ENCODE measurements at places on chromosomes 13 and 19.

GRCh38 chr19:17855280-17856152 is 4.2 kb upstream of the RPL18A start:
- DNase-seq = peak; percentile 93

- DNase-seq = peak; percentile 89
Measured at GRCh38 chr19:41353466-41354342, at the start of gene TGFB1. TGFB1 (minus strand) TSS chr19:41353922; CDS start chr19:41353044, 878 bp downstream.

DNA sequence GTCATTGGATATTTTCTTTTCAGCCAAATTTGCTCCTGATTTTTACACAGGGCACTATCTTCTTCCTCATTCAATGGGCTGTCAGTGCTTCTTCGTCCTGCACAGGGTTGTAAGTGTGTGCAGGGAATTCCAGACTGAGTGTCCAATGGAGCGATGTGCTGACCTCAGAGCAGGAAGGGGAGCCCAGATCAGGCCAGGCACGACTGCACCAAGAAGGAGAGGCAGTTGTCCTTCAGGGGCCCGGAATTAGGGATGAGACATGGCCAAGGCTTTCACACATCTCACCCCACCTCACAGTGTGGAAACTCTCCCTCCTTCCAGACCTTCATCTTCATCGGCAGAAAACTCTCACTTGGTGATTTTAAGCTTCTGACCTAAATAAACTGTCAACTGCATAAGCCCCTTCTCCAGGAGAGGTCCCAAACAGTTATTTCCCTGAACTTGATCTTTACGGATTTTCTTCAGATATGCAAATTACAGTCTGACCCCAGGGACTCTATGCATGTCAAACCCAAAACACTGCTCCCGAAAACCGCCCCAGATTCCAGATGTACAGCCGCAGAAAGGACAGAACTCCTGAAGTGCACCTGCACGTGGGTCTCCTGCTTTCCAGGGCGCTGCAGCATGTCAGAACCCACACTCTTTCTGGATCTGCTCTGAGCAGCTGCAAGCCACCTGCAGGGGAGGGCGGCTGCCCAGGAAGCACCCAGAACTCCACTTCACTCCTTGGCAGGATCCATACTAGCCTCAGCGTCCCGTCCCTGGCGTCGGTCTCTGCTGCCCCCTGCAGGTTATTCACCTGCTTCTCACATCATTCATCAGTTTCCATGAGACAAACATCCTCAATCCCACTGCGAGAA is 625 bp upstream of the ZNF20 start:
- DNase-seq = peak; percentile 92

DNA sequence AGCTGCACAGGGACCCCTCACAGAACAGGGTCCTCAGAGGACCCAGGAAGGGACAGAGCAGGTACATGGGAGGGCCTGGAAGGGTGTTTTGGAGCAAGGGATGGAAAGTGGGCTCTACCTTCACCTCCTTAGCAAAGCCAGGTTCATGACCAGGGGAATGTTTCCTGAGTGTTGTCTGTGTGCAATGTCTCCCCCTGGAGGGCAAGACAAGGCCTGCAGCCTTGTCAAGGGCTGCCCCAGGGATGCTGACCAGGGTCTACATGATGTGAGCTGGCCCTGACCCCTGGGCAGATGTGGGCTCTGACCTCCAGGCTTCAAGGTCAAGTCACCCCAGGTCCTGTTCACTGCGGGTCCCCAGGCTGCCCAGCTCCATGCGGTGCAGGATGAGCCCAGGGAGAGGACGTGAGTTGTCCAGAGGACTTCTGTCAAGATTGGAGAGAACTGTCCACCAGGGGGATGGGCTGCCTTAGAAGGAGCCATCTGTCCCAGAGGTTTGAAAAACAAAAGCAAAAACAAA is 1.0 kb upstream of the CEACAM1 start:
- DNase-seq = peak; percentile 47

- DNase-seq = no peak
Measured at GRCh38 chr13:99391781-99392469, 84.7 kb upstream of the GPR183 start.

DNA sequence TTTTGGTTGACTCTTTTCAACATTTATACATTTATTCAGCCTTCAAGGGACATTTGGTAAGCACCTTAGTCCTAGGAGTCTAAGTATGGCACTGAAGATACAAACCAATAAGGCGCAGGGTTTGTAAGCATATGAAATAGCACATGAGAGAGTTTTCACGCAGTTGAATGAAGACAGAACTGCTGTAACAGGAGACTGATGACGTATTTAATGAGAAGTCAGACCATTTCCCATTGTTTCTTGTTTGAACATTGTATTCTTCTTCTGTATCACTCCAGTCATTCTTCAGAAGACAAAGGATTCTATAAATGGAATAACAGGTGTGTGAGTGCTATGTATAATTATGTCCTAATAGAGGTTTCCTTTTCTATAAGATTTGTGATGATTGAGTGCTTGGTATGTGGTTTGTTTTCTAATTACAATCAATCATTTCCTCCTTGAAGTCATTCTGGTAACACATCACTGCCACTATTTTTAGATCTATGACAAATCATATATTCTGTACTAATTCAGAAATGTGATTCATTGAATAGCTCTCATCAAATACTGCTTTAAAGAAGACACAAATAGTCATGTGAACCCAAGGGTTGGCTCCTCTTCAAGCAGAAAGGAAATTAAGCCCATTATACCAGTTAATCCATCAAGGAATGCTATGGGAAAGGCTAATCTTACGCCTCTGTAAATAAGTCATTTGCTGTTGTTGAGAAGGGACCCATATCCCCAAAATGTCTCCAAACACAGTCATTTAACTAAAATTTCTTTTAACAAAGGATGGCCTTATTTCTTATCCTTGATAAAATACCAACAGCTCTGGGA is 222.8 kb upstream of the NBEA start:
- DNase-seq = peak; percentile 89

DNA sequence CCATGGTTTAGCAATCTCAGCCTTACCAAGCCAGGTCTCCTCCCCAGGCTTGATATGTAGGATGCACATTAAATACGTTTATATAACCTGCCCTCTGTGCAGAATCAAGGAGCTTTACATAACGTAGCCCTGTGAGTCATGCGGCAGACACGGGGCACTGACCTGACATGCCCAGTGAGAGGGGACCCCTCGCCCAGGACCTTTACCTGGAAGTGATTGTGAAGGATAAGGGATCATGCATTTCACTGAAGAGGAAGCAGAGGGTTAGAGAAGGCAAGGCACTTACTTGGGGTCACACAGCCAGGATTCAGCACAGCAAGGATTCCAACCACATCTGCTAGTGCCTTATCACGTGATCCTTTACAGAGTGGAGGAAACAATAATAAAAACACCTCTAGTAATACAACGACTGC is 18.9 kb upstream of the FOSB start:
- DNase-seq = no peak

- DNase-seq = peak; percentile 90
Measured at GRCh38 chr13:101514695-101515275, 62.3 kb downstream of the ITGBL1 start.

DNA sequence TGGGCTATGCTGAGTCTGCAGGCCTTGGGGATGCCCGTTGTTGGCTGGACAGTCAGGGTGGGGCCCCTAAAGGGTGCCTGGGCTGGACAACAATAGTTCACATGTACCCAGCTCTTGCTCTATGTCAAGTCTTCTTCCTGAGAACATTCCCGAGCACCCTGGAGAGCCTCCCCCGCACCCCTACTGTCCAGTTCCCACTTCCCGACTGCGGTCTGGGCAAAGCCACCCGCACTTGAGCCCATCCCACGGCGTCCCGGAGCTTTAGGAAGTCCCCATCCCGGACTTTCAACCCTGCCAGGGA is 1.1 kb upstream of the MPND start:
- DNase-seq = no peak

DNA sequence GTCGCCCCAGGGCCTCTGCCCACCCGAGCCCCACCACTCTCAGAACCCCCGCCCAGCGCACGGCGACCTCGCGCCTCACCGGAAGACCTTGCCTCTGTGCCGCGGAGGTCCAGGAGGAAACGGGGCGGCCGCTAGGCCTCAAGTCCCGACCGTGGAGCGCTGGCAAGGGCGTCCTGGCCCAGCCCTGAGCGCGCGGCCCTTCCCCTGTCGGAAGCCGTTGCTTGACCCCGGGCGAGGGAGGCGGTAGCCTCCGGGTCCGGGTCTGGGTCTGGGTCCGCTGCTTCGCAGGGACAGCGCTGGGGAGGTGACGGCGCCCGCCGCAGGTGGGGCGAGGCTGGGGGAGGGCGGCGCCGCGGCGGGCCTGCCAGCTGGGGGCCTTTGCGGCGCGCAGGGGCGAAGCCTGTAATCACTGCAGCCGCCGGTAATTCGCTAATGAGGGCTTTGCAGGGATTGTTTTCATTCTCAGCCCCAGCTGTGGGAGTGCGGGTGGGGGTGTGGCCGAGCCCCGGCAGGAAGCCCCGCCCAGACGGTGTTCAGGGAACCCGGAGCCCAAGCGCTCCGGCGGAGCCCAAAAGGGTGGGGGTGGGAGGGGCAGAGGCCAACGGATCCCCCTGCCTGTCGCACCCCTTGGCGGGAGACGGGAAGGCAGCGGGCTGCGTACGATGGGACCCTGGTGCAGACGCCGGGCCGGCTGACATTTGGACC is 8.6 kb downstream of the C19orf25 start:
- peak; percentile 95 for DNase-seq

DNA sequence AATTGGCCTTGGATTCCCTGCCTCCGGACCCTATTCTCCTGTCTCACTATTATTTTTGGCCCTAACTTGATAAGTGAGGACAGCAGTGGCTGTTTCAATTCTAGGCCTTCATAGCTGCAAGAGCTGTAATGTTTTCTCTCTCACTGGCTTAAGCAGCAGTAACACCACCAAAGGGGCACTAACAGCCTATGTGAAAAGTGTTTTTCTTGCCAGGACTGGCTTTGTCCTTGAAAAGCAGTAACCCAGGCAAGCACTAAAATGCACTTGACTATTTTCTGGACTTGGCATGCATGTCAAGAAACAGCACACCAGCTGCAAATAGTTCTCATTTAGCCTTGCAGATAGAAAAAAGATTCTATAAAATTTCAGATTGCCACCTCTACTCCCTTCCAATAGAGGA is 9.3 kb upstream of the FBXL3 start:
- no peak for DNase-seq

DNA sequence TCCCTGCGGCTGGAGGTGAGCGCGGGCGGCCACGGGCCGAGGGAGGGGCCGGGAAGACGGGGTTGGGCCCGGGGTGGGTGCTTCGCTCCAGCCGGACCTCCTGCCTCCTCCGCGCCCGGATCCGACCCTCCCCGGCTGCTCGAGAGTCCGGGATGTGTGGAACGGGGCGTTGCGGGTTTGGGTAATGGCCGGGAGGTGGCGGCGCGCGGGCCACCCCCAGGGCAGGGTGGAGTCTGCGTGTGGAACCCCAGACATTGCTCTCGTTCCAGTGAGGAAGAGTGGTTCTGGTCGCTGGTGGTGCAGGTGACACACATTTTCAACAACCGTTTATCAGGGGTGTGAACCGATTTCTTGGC is 38.8 kb downstream of the ARHGEF7 start:
- peak; percentile 62 for DNase-seq

GRCh38 chr13:75506018-75506417 is 24.0 kb upstream of the TBC1D4 start:
- DNase-seq = no peak

DNA sequence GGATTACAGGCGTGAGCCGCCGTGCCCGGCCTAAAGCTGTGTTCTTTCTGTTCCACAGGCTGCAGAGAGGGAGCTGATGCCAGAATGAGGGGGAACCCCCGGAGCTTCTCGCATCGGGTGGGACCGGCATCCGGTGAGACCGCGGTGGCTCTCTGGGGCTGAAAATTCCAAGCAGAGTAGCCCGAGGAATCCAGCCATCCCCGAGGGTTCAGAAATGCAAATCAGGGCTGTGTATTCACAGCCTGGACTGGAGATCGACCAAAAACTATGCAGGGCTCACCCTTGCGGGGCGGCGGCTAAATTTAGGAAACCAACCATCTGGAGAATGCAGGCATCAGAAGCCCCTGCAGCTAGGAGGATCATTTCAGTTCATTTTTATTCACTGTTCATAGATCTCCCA is 99.2 kb downstream of the GNG7 start:
- DNase-seq = no peak

- no peak for DNase-seq
Measured at GRCh38 chr13:27126859-27127258, 44.8 kb downstream of the USP12 start.

- peak; percentile 42 for DNase-seq
Measured at GRCh38 chr19:10692673-10693264, 8.5 kb upstream of the QTRT1 start.

GRCh38 chr13:26697069-26697955 is 63.3 kb downstream of the GPR12 start:
- DNase-seq = no peak

GRCh38 chr13:21015284-21015683 is 46.1 kb downstream of the LATS2 start:
- DNase-seq = no peak

- DNase-seq = peak; percentile 86
Measured at GRCh38 chr19:31749231-31749630, 400.0 kb upstream of the TSHZ3 start.

- no peak for DNase-seq
Measured at GRCh38 chr19:35789195-35789977, 14.0 kb downstream of the ARHGAP33 start.

GRCh38 chr13:82717249-82717648 is 1165.0 kb downstream of the SLITRK1 start:
- no peak for DNase-seq

DNA sequence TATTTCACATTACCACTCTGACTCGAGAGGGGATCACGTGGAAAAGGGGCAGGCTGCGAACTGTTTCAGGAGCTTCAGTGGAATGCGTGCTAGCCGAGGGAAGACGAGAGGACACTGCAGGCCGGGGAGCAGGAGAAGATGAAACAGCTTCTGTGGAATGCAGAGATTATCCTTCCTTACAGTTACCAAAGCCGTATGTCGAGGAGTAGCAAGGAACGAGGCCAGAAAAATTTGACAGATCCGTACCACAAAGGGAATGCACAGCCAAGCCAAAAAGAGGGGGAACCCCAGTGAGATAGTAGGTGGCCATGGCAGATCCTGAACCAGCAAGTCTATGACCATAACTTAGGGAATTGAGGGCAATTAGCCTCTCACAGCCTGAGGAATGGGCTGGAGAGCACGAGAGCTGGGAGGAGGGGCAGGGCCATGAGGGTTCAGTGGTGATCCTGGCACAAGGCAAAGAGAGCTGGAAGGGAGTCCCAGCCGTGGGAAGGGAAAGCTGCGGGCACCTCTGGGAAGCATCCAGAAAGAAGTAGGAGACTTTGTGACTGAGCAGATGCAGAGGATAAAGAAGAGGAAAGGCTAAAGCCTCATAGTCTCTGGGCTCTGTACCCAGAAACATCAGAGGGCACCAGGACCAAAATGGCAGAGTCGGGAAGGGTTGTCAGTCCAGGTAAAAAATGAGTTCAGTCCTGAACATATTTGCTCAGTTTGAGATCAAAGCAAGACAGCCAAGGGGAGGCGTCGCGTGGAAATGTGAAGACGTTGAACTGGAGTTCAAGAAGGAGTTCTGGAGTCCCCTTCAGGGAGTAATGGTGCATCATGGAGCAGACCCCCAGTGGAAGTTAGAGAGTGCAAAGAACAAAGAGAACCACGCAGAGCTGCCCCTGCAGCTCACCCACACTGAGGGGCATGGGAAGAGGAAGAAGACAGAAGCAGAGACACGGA is 5.1 kb downstream of the COL4A1 start:
- no peak for DNase-seq
